SJCRH30 (cell line): ENCODE measurements at places on chromosomes 2 and 18. TPM values are rescaled to one million over a fixed set of nuclear protein-coding genes. Genes with fewer than 3 reads are reported as not detected.
A peak's percentile ranks its signal among the peaks of the same experiment; 100 is the strongest.

Gene TAF4B
- 10.1 and 10.3 TPM in 2 replicates for total RNA-seq

DNA sequence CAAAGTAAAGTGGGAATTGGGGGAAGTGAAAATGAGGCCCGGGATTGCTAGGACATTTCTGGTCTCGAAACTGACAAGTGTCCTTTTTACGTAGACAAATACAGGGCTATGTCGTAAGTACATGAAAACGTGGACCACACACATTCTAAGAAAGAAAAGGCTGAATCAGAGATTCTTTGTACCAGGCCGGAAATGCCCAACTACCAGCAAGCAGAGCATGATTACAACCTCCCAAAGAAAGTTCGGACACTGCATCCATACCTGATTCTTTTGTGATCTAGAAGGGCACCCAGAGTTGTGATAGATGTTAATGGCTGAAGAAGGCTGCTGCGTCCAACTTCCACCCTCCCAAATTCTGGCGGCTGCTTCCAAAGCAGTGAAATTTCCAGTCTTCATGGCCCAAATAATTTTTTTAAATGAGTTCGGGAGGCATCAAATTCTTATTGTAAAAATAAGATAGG lies 1.7 kb downstream of the RBMS1 start:
- DNase-seq, result peak; percentile 55

DNA sequence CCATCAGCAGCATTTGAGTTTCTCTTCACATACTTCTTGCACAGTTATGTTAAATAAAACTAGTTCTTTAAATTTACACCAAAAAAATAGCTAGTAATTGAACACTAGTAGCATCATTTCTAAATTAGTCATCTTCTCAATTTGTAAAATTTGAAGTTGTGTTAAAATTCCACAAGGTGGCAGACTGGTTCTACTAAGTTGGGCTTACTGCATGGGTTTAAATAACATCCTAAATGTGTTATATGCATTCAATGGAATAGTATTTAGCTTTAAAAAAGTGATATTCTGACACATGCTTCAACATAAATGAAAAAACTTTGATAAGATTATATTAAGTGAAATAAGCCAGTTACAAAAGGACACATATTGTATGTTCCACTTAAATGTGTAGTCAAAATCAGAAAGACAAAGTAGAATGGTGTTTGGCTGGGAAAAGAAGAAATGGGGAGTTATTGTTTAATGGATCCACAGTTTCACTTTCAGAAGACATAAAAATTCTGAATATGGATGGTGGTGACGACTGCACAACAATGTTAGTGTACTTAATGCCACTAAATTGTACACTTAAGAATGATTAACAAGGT lies 28.7 kb upstream of the RPRD1A start:
- DNase-seq, result peak; percentile 46

DNA sequence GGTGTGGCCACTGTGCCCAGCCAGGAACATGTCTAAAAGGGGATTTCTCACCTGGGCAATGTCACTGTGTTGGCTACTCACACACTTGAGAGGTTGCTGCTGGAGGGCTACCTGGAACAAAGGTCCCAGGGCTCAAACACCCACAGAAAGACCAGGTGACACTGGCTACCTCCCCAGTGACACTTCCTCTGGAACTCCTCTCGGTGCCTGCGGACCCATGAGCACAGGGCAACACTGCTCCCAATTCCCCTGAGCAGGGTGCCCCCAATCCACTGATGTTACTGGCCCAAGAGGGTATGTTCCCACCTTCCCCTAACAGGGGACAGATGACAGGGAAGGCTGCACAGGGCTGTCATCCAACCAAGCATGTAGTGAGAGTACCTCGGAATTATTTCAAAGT lies 5.8 kb downstream of the NPPC start:
- DNase-seq, result no peak

- DNase-seq, result peak; percentile 48
Observed at GRCh38 chr18:52343138-52343537, 3.1 kb downstream of the DCC start.

DNA sequence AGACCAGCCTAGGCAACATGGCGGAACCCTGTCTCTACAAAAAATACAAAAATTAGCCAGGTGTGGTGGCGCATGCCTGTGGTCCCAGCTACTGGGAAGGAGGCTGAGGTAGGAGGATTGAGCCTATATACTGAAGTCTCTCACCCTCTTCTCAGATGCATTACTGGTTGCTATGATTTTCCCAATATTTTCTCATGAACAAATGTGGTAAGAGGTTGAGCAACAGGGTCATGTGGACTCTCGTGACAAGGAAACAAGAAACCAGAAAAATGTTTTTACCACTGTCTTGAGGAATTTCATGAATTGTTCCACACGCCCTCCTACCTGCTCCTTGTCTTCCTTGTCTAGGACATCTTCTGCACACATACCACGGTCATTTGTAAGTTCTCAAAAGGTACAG lies 12.4 kb downstream of the LMAN2L start:
- DNase-seq, result no peak
